KBM-7 (cell line): ENCODE measurements at places on chromosomes 11 and 22.

DNA sequence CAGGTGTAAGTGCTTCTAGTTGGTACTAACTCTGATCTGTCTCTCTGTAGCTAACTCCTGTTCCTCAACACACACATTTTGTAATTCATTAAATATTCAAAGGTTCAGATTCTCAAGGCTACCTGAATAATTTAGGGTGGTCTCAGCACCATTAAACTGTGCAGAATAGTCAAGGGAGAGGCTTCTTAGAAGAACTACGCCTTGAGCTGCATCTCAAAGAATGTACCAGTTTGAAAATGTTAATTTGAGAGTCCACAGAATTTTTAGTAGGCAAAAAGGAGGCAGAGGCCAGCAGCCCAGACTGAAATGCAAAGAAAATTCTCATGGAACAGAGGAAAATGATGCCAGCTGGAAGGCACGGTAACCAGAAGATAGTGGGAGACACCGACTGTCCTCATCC lies 72.2 kb downstream of the GAB2 start:
- DNase-seq = no peak

DNA sequence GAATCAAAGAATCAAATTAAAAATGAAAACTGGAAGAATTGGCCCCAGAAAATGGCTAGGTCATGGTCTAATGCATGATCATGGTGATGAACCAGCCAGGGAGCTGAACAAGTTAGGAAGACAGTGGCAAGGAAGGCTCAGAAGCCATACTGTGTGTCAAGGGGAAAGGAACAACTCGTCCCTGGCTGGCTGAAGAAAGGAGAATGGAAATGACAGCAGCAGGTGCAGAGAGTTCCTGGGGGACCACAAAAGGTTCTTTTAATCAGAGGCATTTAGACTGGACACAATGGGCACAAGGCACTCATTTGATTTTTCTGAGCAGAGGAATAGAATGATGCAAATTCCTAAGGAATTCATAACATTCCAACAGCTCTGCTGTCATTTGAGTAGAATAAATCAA lies 209.9 kb downstream of the LARGE1 start:
- DNase-seq = no peak

DNA sequence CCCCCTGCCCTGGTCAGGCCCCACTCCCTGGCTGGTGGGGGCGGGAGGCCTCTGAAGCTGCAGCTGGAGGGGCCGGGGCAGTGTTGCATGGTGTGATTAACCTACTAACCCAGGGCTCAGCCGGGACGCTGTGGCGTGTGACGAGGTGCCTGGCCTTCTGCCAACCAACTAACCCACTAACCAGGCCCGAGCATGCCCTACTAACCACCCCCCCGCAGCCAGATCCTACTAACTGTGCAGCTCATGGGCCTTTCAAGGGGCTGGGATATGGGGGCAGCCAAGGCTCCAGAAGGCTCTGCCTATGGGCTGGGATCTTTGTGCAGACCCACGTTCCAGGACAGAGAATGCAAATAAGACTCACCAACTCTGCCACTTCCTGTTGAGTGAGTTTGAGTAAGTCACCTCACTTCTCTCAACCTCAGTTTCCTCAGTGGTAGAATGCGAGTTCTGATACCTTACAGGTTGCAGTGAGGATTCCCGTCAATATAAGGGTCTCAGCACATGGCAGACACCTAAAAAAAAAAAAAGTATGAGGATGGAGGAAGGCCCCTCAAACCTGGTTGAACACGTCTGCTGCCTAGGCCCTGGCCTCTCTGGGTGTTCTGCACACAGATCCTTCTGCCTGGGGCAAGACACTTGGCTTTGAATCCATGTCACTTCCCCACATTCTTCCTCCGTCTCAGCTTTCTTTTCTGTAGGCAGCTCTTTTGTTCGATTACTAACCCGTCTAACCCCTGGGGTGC lies 14.1 kb downstream of the MIAT start:
- DNase-seq = peak; percentile 32

DNA sequence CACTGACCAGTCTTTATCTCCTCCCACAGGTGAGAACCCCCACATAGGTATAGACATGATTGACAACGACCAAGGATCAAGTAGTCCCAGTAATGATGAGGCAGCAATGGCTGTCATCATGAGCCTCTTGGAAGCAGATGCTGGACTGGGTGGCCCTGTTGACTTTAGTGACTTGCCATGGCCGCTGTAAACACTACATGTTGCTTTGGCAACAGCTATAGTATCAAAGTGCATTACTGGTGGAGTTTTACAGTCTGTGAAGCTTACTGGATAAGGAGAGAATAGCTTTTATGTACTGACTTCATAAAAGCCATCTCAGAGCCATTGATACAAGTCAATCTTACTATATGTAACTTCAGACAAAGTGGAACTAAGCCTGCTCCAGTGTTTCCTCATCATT lies 76.5 kb downstream of the BTBD10 start:
- DNase-seq = no peak

DNA sequence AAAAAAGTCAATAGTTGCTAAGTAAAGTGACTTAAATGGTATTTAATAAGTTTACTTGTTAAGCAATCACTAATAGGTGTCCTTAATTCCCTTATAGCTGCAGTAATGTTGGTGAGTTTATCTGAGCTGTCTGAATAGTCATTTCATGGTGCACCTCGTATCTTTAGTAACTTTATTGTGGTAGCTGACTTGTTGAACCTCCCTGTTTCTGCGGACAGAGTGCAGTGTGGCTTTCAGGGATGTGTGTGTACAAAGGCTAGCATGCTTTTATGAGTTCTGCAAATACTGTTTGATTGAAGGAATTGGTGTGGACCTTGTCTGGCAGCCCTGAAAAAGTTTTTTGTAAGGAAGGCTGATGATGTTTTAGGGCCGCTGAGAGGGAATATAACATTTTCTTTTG lies 2.6 kb downstream of the ZNRF3 start:
- DNase-seq = no peak

- DNase-seq = no peak
These were observed 35.9 kb upstream of the WNT7B start for GRCh38 chr22:46012881-46013281.

GRCh38 chr11:60504219-60504905 lies 10.8 kb upstream of the MS4A13 start:
- no peak for DNase-seq

- DNase-seq = peak; percentile 53
These were observed 252.7 kb downstream of the TMEM135 start for GRCh38 chr11:87290304-87290922.

GRCh38 chr11:34451053-34451452 lies 12.3 kb downstream of the CAT start:
- DNase-seq = no peak

DNA sequence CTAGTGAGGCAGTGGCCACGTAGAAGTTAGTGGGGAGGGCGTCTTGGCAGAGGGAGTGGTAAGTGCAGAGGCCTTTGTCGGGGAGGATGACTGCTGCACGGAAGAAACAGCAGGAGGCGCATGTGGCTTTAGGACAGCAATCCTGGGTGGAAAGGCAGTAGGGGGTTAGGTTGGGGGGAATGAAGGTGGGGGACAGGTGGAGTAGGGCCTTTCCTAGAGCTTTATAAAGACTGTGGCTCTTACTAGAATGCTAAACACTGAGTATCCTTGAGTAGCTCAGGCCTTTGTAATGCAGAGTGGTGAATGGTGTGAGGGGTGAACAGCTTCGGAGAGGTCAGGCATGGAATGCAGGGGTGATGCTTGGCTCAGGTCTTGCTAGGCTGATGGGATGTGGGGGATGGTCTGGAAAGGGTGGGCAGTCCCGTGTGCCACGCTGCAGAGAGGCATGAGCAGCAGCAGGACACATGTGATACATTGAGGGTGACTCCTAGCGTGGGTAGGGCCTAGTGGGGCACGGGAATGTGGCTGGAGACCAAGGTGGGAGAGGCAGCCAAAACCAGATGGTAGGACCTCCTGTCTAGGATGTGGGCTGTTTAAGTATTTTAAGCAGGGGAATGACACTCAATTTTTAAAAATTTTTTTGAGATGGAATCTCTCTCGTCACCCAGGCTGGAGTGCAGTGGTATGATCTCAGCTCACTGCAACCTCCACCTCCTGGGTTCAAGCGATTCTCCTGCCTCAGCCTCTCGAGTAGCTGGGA lies 19.2 kb downstream of the AP2A2 start:
- DNase-seq = no peak

- no peak for DNase-seq
These were observed 71.4 kb upstream of the GRK3 start for GRCh38 chr22:25492841-25493734.

- DNase-seq = no peak
These were observed 118.2 kb upstream of the OR9Q1 start for GRCh38 chr11:57905439-57905838.

GRCh38 chr11:95556342-95557163 lies 233.0 kb downstream of the FAM76B start:
- no peak for DNase-seq

- DNase-seq = no peak
These were observed 77.8 kb downstream of the MN1 start for GRCh38 chr22:27723708-27724107.

DNA sequence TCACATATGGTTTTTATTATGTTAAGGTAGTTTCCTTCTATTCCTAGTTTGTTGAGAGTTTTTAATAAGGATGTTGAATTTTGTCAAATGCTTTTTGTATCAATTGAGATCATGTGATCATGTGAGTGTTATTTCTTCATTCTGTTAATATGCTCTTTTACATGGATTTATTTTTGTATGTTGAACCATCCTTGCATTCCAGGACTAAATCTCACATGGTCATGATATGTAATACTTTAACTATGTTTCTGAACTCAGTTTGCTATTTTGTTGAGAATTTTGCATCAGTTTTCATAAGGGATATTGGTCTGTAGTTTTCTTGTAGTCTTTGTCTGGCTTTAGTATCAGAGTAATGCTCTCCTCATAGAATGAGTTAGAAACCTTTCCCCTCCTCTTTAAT lies 43.2 kb downstream of the KCNQ1 start:
- no peak for DNase-seq

GRCh38 chr11:67033661-67034166 lies 10.8 kb downstream of the SYT12 start:
- DNase-seq = peak; percentile 59

DNA sequence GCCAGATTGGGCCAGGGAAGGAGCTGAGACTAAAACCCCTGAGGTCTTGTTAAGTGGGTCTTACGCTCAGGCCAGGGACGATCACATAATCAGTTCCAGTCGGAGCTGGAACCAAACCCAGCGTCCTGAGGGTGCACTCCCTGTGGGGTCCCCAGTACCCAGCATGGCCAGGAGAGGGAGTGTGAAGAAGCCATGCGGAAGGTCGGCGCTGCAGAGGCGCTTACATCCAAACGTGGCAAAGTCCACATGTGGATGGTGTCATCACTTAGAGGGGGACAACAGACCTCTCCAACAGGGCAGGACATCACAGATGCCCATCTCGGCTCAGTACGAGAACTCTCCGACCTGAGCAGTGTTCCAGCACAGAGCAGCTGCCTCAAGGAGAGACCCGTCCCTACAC lies 8.3 kb downstream of the ATP5MGL start:
- DNase-seq = no peak

DNA sequence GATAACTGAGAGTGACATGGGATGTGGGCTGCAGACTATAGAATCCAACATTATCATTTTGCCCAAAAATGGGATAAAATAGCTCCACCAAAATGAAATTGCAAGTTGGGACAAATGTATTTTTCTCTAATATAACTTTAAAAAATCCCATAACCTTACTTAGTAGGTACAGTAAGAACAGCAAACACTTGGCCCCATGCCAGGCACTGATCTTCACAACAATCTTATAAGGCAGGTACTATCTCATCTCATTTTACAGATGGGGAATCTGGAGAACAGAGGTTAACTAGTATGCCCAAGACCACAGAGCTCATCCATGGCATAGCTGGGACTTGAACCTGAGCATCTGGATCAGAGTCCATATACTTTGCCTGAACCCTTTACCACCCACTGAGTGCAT lies 13.5 kb upstream of the ARHGEF17 start:
- DNase-seq = no peak

DNA sequence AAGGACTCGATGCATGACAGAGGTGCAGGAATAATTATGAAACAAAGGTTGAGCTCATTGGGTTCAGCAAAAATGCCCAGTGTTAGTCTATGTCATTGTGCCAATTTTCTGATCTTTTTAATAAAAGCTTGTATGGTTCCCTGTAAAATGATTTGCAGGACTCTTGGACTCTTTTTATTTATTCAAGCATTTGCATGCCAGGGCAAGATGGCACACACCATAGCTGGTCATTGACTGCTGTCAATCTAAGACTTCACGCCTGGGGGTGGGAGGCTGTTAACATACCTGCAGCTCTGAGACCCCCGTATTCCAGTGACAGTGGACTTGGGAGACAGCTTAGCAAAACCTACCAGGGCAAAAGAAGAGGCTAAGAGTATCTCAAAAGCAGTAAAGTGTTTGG lies 32.0 kb upstream of the ANO1 start:
- DNase-seq = no peak

GRCh38 chr22:44403602-44404329 lies 91.0 kb upstream of the SHISAL1 start:
- no peak for DNase-seq

- peak; percentile 21 for DNase-seq
These were observed 43.5 kb downstream of the SIK2 start for GRCh38 chr11:111645657-111646316.

GRCh38 chr11:62770778-62771143 lies 435 bp upstream of the TAF6L start:
- no peak for DNase-seq

DNA sequence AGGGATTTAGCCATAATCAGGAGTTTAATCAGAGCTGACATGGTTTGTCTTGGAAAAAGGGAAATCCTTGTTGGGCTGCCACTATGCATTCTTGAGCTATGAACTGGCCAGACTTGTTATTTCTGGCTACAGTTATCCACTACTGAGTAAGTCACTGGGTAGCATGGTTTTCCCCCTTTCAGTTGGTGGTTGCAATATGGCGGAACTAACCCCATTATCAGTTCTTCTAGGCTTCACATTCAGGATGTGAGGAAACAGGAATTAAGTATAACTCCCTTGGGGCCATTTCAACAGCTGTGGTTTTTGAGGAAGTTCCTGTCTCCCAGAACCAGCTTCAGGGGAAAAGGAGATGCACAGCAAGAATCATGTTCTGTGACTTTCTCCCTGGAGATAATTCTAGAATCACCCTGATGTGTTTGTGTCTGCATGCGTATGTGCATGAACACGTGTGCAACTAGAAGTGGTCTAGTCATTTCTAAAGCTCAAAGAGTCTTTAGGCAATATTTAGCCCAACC lies 103.0 kb upstream of the CD44 start:
- peak; percentile 94 for DNase-seq

DNA sequence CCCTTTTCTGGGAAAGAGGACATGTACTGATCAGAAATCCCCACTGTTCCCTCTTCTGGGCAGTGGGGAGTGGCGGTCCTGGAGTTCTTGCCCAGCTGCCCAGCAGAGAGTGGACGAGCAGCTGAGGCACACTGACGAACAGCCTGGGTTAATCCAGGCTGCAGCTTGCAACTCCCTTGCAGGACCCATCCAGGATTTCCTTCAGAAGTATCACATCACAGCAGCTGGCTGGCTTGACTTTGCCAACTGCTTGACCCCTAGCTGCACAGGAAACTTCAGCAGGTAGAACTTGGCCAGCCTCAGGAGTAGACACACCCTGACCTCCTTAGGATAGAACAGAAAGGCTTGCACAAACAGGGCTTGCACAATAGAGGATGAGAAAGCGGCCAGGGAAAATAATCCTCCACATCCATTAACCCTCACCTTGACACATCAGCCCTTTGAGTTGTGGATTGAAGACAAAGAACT lies 27.9 kb upstream of the FZD4 start:
- DNase-seq = no peak

- no peak for DNase-seq
These were observed 54.5 kb downstream of the TRIM44 start for GRCh38 chr11:35717043-35717442.

- DNase-seq = no peak
These were observed 97.4 kb downstream of the CHST1 start for GRCh38 chr11:45568049-45568448.
